H9 (cell line): ENCODE measurements at places on chromosomes 3 and 15. TPM values are rescaled to one million over a fixed set of nuclear protein-coding genes. Genes with fewer than 3 reads are reported as not detected.

LSMEM2 gene
- total RNA-seq: 0.24 and 0.50 TPM in 2 replicates

TNIK gene
- 10.2 and 15.9 TPM in 2 replicates for total RNA-seq

RASL12 gene
- total RNA-seq: 7.5 and 7.7 TPM in 2 replicates

SEMA3F gene
- total RNA-seq: 11.9 and 14.3 TPM in 2 replicates

TF gene
- total RNA-seq: 0.09 and 0.18 TPM in 2 replicates

CNTN3 gene
- 0.29 TPM in 1 of 2 replicates, not detected in the other for total RNA-seq

SCG3 gene
- 22.7 and 24.0 TPM in 2 replicates for total RNA-seq

CELSR3 gene
- total RNA-seq: 23.5 and 23.9 TPM in 2 replicates

ROBO2 gene
- total RNA-seq: 2.0 and 2.3 TPM in 2 replicates

SHC4 gene
- total RNA-seq: 0.26 and 0.55 TPM in 2 replicates

CCR3 gene
- not detected in 2 replicates for total RNA-seq

MORC1 gene
- not detected in 2 replicates for total RNA-seq

DNA sequence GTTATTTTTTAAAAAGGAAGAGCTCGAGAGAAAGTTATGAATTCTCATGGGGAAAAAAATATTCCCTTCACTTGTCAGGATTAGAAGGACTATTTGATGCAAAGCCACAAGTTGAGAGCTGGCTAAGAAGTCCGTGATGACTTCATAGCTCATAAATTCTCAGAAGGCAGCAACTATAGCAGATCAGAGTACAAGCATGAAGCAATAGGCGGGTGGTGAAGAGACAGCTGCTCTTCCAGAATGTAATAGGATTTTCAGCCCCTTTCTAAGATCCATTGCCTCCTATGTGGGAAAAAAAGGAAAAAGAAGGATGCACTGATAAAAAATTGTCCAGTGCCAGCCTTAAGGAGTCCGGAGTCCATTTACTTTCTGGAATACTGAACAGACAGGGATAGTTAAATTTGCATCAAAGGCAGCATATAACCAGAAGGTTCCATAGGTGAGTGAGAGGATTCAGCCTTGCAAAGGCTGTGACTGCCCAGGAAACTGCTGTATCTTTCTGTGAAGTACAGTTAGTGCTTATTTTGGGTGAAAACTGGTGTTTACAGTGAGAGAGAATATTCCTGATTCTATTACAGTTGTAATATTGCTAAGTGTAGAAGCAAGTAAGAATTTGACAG is 929.5 kb upstream of the ALCAM start:
- H3K4me3 ChIP-seq: no peak overlapping the region
- no peak for DNase-seq
- peaks cover 3% of the 10 kb centered on the region; the same call in 1 of the 2 replicates for H3K4me1 ChIP-seq
- H3K27ac ChIP-seq: peak overlapping the region; percentile 11
- no peaks in the 10 kb centered on the region for H3K27me3 ChIP-seq

- H3K27me3 ChIP-seq: no peaks in the 10 kb centered on the region
- H3K36me3 ChIP-seq: no peaks in the 10 kb centered on the region
- DNase-seq: no peak
- no peak overlapping the region; the same call in 2 of the 3 replicates for H3K4me3 ChIP-seq
- H3K4me1 ChIP-seq: no peaks in the 10 kb centered on the region
- H3K27ac ChIP-seq: no peak overlapping the region
Measured at GRCh38 chr3:47984075-47984728, 32.0 kb downstream of the MAP4 start.

GRCh38 chr3:98013411-98014267 is 21.5 kb downstream of the GABRR3 start:
- no peak for DNase-seq
- no peaks in the 10 kb centered on the region for H3K36me3 ChIP-seq
- no peak overlapping the region for H3K27ac ChIP-seq
- H3K27me3 ChIP-seq: no peaks in the 10 kb centered on the region

DNA sequence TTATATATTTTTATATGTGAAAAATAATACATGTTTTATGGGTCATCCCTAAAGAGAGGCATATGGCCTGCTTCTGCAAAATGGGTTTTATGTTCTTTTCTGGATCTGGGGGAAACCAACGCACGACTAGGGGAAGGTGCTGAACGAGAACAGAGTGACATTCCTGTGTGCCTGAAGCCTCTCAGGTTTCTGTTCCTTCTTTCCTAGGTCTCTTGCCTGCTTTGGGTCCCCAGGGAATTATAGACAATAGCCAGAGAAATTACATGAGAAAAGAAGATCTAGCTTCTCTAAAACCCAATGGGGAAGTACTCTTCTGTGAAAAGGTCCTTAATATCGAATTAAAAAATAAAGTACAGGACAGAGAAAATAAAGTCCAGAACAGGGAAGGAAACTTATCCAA is 66.5 kb downstream of the IGSF11 start:
- no peaks in the 10 kb centered on the region for H3K27me3 ChIP-seq
- no peak overlapping the region for H3K4me3 ChIP-seq
- no peak for DNase-seq
- no peaks in the 10 kb centered on the region for H3K4me1 ChIP-seq

DNA sequence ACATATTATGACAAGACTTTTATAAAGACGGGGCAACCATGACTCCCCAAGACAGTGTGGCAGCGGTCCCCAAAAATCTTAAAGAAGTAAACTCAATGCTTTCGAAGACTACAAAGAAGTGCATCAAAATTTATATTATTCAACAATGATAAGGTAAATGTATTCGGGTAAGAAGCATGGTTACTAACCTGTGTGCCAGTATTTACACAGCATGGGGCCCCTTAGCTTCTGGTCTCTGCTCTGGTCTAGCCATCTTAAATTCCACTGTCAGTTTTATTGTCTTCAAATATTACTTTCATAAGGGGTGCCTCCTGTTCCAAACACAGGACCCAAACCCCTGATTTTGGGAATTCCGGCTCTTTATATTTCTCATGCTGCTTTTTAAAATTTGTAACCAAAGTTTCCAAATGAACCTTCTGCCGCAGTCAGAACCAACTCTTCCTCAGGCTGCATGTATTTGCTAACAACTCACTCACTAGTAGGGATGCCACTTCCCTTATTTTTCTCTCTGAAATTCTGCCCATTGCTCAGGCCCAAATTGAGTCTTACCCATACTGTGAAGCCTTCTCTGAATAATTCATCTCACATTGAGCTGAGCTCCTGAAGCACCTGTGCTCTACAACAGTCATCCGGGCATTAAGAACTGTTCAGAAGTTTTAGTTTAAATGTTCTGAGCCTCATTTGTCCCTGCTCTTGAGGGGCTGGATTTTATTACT is 1.2 kb downstream of the TTC23 start:
- no peaks in the 10 kb centered on the region for H3K27me3 ChIP-seq
- H3K4me3 ChIP-seq: no peak overlapping the region
- no peak for DNase-seq
- H3K27ac ChIP-seq: no peak overlapping the region
- H3K4me1 ChIP-seq: no peaks in the 10 kb centered on the region; the same call in 1 of the 2 replicates

- no peak overlapping the region for H3K27ac ChIP-seq
- no peaks in the 10 kb centered on the region for H3K27me3 ChIP-seq
- H3K4me1 ChIP-seq: no peaks in the 10 kb centered on the region
- no peak for DNase-seq
- no peaks in the 10 kb centered on the region for H3K36me3 ChIP-seq
- no peak overlapping the region for H3K4me3 ChIP-seq
Measured at GRCh38 chr15:99433757-99434450, 131.9 kb upstream of the MEF2A start.

DNA sequence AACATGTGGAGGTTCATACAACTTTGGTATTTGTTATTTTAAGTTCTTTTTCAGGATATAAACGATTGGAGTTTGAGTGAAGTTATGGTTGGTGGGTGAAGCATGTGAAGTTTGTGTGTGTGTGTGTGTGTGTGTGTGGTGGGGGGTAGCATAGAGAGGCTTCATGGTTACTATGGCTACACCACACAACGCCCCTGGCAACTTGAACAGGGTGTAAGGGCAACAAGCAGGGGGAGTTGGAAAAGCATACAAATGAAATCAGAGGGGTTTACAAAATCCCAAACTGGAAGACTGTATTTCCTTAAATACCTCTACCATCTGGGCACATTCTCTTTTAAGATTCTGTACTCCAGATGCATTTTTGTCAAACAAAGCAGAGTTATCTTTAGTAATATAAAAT is 207.5 kb downstream of the SV2B start:
- no peaks in the 10 kb centered on the region; the same call in 1 of the 2 replicates for H3K27me3 ChIP-seq
- no peaks in the 10 kb centered on the region; the same call in 1 of the 2 replicates for H3K4me1 ChIP-seq
- no peak overlapping the region for H3K27ac ChIP-seq
- no peaks in the 10 kb centered on the region; the same call in 2 of the 3 replicates for H3K36me3 ChIP-seq
- H3K4me3 ChIP-seq: no peak overlapping the region

DNA sequence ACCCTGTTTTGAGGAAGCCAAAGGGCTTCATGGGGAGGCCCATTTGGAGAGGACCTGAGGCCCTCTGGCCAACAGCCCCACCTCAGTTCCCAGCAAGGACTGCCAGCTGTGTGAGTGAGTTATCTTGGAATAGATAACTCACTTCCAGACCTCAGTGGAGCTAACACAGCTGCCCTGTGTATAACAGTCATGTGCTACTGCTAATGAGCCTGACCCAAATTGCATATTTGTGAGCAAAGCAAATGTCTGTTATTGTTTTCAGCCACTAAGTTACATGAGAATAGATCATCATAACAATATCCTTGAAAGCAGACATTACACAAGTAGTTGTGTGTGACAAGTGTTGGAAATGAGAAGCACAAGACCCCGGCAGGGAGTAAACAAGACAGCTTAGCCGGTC is 355.8 kb downstream of the MCTP2 start:
- DNase-seq: no peak
- no peaks in the 10 kb centered on the region; the same call in 1 of the 2 replicates for H3K27me3 ChIP-seq
- no peak overlapping the region for H3K27ac ChIP-seq
- no peaks in the 10 kb centered on the region; the same call in 1 of the 2 replicates for H3K4me1 ChIP-seq
- H3K36me3 ChIP-seq: no peaks in the 10 kb centered on the region

DNA sequence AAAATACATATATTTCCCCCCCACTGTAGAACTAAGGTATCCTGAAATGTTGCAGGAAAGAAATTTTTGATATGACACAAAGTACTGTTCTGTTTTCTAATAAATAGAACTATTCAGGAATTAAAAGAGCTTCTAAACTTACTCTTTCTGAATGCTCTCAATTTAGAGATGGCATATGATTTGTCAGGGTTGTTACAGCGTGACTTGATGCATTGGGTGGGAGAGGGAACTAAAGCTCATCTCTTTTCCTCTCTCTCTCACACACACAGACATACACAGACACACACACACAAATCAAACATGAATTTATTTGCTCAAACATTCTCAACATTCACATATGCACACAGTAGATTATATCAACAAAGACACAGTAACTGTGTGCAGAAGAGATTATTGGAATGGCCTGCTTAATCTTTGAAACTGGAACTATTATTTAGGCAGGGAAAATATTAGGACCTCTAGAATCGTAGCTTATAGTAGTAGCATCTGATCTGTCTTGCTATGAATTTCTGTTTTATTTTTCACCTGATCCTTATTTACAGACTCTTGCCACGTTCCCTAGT is 807.4 kb upstream of the GBE1 start:
- DNase-seq: no peak
- H3K4me3 ChIP-seq: no peak overlapping the region
- H3K4me1 ChIP-seq: no peaks in the 10 kb centered on the region

DNA sequence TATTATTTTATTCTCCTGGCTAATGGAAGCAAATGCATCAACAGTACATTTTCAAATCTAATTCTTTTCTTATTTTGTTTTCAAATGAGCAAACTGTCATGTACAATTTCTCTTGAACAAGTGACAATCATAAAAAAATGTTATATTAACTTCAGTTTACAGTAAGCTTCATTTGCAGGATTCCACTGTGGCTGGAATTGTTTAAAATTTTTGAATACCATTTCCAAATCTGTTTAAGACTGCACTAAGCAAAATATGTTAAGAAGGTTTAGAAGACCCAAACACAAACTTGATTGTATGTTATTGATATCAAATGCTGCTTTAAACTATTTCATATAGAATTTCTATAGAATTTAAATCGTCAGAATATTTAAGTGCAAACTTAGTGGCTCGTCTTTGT is 92.8 kb downstream of the ZNF280D start:
- no peak overlapping the region for H3K4me3 ChIP-seq
- H3K27ac ChIP-seq: no peak overlapping the region
- no peaks in the 10 kb centered on the region for H3K36me3 ChIP-seq
- no peak for DNase-seq

DNA sequence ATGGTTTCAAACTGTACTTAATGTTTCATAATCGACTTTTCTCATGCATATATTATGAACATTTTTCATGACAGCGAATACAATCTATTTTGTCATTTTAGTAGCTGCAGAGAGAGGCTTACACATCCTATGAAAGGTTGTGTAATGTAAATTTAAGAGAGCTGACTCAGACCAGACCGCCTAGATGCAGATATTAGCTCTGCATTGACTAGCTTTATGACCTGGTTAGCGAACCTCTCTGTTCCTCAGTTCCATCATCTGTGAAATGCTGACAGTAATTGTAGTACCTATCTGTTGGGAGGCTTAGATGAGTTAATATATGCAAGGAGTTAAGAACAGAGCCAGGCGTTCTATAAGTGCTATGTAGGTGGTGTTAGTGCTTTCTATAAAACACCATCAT is 116.2 kb upstream of the RASGRP1 start:
- H3K4me1 ChIP-seq: no peaks in the 10 kb centered on the region
- no peak overlapping the region for H3K27ac ChIP-seq
- no peaks in the 10 kb centered on the region for H3K36me3 ChIP-seq
- no peak overlapping the region for H3K4me3 ChIP-seq

- no peak for DNase-seq
- H3K36me3 ChIP-seq: no peaks in the 10 kb centered on the region
- H3K4me1 ChIP-seq: no peaks in the 10 kb centered on the region
- no peak overlapping the region for H3K4me3 ChIP-seq
- no peak overlapping the region for H3K27ac ChIP-seq
- H3K27me3 ChIP-seq: no peaks in the 10 kb centered on the region
Measured at GRCh38 chr3:73461547-73461946, 163.2 kb downstream of the PDZRN3 start.

DNA sequence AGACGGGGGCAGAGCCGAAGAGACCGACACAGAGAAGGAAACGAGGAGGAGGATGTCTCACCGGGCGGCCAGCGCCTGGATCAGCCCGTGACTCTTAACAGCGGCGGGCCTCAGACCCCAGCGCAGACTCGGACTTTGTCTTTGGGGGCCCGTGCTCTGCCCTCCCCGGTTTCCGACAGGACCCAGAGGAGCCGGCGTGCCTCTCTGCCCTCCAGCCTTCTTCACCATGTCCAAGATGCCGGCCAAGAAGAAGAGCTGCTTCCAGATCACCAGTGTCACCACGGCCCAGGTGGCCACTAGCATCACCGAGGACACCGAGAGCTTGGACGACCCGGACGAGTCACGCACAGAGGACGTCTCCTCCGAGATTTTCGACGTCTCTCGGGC is 1.0 kb downstream of the TSC22D2 start:
- H3K4me1 ChIP-seq: no peaks in the 10 kb centered on the region
- no peaks in the 10 kb centered on the region for H3K27me3 ChIP-seq
- H3K4me3 ChIP-seq: peak overlapping the region; percentile 95
- no peak overlapping the region for H3K27ac ChIP-seq

DNA sequence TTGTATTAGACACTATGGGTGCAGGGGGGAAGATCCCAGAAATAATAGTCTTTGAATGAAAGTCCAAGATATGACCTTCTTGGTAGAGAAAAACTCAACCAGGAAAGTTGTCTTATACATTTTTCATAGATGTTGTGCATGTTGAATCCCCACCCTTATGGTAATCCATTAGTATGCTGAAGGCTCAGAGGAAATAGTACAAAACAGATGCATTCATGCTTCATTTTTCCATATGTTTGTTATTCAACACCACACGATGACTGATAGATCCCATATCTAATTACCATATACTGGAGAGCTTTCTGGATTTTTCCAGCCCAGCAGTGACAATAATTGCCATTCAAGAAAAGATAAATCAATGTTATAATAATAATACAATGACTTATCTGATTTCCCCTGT is 487.4 kb downstream of the FGF12 start:
- H3K4me1 ChIP-seq: no peaks in the 10 kb centered on the region
- H3K4me3 ChIP-seq: no peak overlapping the region
- no peaks in the 10 kb centered on the region for H3K27me3 ChIP-seq
- no peak for DNase-seq
- H3K36me3 ChIP-seq: no peaks in the 10 kb centered on the region
- H3K27ac ChIP-seq: no peak overlapping the region
